ENCODE measurements at places on chromosomes 7 and 10. TPM values are rescaled to one million over a fixed set of nuclear protein-coding genes. Genes with fewer than 3 reads are reported as not detected.

GRCh38 chr10:17548770-17549169, 68.4 kb downstream of the HACD1 start:
- no peak for ATAC-seq

- no peak for ATAC-seq
Measured at GRCh38 chr10:70970830-70971229, 82.5 kb upstream of the PCBD1 start.

DNA sequence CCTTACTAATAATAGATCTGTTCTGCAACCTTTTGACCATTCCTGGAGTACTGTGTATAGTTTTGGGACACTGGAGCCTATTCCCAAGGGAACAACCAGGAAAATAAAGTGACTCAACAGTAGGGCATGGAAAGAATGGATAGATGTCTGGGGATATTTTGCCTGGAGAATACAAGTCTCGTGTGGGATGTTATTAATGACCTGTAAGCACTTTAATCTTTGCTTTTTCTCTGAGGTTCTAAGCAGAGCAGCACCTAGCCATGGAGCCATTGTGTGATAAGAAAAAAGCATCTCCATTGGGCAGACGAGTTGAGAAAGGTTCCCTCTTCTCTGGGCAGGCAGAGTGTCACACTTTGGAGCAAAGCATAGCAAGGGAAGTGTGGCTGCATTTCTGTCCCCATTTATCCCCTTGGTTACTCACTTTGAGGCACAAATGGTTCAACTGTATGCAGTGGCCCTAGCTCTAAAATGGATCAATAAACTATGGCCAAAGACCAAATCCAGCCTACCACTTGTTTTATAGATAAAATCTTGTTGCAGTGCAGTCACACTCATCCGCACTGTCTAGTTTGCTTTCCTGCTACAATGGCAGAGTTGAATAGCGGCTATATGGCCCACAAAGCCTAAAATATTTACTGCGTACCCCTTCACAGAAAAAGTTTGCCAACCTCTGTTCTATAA, 21.0 kb upstream of the CCDC71L start:
- ATAC-seq, result no peak

- ATAC-seq, result no peak
Measured at GRCh38 chr7:139271718-139272628, 40.9 kb downstream of the UBN2 start.

GRCh38 chr7:33076737-33077136, 14.2 kb upstream of the NT5C3A start:
- ATAC-seq, result no peak

Gene DCLRE1A
- 3.7 TPM for total RNA-seq

GRCh38 chr10:44387853-44388251, 3.0 kb upstream of the CXCL12 start:
- ATAC-seq, result no peak

- ATAC-seq, result no peak
Measured at GRCh38 chr7:42931447-42931833, 534 bp downstream of the PSMA2 start.

Gene DPY19L1
- total RNA-seq, result 10.4 TPM

DNA sequence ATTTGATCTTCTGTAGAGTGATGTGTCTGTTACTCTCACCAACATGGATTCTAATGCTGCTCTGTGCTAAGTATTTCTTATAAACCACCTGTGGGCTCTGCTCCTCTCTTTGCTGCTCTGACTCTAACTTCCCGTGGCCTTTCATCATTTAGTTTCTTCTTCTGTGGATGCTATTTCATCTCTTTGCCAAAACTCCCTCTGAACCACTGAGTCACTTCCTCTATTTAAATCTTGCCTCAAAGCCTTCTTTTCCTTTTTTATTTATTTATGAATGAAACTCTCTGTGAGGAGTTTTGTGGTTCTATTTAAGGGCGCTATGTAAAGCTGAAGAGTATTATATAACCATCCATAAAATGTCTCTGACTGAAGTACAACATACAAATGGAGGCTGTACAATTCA, 538.5 kb downstream of the SUGCT start:
- no peak for ATAC-seq

- ATAC-seq, result no peak
Measured at GRCh38 chr7:55085511-55086412, 66.9 kb downstream of the EGFR start.

Gene CALHM2
- 2.7 TPM for total RNA-seq

DNA sequence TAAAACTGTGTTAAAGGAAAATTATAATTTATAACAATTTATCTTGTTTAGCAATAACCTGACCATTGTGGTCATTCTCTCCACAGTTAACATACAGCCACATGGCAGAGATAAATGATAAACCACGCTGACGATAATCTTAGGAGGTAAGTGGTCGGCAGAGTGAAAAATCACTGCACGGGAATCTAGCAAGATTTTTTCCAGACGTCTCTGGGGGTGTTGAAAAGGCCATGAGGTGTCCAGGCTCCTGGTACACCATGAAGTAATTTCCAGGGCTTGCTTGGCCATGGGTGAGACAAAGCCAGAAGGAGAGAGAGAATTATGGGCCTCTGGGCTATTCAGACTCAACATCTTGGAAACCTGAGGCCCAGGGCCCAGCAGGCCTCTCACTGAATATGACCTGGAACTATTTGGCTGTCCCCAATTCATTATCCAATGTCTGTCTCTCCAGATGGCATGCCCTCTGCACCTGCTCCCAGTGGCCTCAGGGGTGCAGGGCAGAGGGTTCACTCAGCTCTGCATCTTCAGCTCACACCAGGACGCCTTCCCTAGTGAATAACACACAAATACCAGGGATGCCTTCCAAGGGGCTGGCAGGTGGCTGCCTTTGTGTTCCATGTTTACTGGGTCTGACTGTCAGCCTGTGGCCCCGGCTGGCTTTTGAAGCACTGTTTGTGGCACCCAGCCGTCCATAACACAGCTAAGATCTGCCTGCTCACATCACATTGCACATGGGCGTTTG, 590.4 kb upstream of the PFKP start:
- no peak for ATAC-seq

Gene ENKUR
- total RNA-seq, result not detected

DNA sequence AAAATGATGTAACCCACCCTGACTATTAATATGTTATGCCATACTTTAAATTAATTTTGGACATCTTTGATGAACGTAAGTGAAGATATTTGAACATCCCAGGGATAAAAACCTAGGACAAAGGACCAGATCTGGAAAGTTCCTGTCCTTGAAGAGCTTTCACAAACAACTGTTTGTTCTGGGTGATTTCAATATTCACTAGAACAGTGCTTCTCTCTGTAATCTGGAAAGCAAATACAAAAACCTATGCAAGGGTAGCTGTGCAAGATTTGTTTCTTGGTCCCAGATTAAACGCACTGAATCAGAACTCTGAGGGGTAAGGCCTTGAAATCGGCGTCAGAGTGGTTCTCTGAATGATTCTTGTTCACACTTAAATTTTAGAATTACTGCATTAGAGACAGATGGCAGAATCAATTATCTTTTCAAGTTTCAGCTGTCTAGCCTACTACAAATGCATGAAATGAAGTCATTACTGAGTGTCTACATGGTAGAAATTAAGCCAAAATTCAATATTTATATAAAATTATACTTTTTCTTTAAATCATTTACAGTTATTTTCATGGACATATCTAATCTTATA, 69.6 kb upstream of the CSTF2T start:
- ATAC-seq, result no peak

DNA sequence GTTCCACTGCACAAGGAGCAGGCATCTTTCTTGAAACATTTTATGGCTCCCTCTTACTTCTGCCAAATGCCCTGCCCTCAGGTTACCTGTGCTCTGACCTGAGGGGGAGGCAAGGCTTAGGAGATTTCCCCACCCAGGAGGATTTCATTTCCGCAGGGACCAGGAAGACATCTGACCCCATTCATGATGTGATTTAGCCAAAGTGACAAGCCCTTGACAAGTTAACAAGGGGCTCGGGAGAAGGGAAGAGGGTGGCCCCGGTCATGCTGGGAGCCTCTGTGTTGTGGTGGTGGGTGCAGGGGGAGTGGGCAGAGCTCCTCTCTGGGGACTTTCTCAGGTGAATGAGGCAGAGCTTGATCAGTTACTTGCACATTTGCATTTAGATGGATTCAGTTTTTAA, 18.9 kb downstream of the GIMAP5 start:
- ATAC-seq, result no peak

DNA sequence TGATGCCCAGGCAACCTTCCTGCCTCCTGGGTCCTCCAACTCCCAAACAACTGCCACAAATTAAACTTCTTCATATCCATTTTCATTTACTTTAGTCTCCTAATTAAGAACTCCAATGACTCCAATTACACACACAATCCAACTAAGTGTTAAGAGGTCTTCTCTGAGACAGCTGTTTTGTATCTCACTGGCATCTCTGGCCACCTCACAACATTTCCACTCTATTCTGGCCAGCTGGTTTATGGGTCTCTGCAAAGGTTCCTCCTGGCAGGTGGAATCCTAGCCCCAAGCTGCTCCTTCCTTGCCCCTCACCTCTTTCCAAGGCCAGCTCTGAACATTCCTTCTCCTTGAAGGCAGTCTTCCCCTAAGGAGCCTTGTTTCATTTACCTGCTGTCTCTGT, 123.1 kb upstream of the HPS1 start:
- no peak for ATAC-seq

GRCh38 chr10:4429571-4429970, 396.4 kb upstream of the AKR1E2 start:
- ATAC-seq, result no peak

DNA sequence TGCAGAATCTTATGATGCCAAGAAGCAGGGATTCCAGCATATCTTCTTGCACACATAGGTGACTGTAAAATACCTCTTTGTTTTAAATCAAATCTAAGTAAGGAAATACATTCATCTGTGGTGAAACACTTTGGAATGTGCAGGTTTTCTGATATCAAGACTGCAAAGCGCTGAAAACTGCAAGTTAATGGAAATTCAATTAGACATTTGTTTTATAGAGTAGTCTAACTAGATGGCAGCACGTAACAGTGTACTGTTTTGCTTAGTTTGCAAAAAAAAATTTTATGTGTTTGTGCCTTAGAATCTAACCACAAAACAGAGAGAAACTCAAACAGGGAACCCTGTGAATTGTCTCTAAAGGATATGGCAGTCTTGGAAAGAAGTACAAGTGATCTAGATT, 259.2 kb downstream of the HDAC9 start:
- no peak for ATAC-seq

Gene HOXA5
- 5.6 TPM for total RNA-seq

DNA sequence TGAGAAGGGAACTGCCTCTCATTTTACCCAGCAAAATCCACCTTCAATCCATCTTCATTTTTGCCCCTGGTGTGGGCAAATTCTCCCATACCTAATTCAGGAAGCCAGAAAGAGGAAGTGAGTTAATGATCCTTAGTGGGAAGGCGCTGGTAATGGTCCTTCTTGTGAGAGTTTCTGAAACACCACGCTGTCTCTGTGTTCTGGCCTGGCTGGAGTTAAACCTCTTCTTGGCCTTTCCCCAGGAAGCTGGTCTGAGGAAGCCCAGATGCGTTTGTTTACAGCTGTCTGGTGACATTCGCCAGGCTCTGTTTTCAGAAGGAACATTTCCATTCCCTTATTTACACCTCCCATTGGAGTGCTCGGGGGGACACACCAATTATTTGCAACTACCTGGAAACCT, 24.3 kb downstream of the HTRA1 start:
- no peak for ATAC-seq

Gene NKX2-3
- 0.12 TPM for total RNA-seq

Gene INPP5F
- total RNA-seq, result 7.6 TPM

- no peak for ATAC-seq
Measured at GRCh38 chr7:153320681-153321080, 561.1 kb downstream of the ACTR3B start.

Gene RNLS
- 10.0 TPM for total RNA-seq

GRCh38 chr10:11546581-11546980, 64.9 kb downstream of the USP6NL start:
- ATAC-seq, result no peak

GRCh38 chr10:37053476-37053875, 71.9 kb upstream of the ANKRD30A start:
- no peak for ATAC-seq

- ATAC-seq, result peak; percentile 84
Measured at GRCh38 chr10:97407211-97407951, 6.2 kb upstream of the RRP12 start.

GRCh38 chr10:128036746-128037543, 89.3 kb downstream of the MKI67 start:
- peak; percentile 52 for ATAC-seq

DNA sequence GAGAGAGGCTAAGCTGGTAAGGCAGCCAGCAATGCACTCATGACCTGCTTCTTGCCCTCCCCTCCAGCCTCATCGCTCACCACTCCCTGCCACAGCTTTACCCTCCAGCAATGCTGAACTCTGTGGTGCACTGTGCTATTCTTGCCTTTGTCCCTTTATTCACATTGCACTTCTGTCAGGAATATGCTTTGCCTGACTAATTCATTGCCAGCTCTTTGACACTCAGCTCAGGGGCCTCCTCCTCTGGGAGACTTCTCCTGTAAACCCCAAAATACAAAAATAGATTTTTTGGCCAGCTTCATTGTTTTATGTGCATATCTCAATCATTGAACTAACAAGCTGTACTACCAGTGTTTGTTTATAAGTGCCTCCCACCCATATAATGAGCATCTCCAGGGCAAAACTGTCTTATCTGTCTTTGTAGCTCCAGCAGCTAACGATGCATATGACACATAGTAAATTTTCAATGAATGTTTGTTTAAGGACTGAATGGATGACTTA, 8.2 kb downstream of the CNNM1 start:
- ATAC-seq, result peak; percentile 23

- ATAC-seq, result no peak
Measured at GRCh38 chr10:98924526-98924925, 311.1 kb downstream of the HPSE2 start.

Gene FANK1
- 3.2 TPM for total RNA-seq

DNA sequence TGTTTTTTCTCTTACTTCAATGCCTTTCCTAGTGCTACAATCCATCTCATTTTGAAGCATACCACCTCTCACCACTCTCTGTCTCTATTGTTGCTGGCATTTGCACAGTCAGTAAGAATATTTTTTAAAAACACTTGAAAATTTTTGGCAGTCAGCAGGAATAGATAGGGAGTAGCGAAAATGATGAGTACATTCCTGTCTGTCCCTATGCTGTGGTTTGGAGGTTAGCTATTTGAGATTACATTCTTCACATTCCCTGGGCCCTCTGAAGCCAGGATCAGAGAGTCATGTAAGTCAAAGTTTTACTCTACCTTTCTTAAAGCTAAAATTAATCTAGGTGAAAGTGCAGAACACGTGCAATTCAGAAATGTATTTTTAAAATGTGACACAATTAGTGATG, 53.0 kb upstream of the MAGI2 start:
- ATAC-seq, result no peak

Gene SPDYE11
- total RNA-seq, result not detected

Gene DDIT4
- total RNA-seq, result 417 TPM

Gene KIAA1217
- 69.4 TPM for total RNA-seq

Gene FRMPD2
- total RNA-seq, result not detected

Gene CHAT
- total RNA-seq, result not detected

Gene INMT
- 1.5 TPM for total RNA-seq

Gene CPN1
- not detected for total RNA-seq

DNA sequence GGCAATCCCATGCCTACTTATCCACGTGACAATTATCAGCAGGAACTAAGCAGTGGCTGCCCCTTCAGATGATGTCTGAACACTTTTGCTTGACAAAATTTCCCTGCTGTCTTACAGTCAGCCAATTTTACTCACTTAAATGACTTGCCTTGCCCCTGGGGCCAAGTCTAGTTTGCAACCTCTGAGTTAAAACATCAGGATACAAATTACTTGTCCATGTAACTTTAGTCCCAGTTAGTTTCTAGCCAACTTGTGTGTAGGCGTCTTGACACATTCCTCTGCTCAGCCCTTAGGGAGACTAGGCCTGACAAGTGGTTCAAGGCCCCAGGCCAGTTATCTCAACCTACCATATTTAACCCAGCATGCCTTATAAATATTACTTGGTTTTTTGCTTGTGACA, 11.6 kb upstream of the TYSND1 start:
- no peak for ATAC-seq
